ENCODE measurements at places on chromosomes 2 and 18.

DNA sequence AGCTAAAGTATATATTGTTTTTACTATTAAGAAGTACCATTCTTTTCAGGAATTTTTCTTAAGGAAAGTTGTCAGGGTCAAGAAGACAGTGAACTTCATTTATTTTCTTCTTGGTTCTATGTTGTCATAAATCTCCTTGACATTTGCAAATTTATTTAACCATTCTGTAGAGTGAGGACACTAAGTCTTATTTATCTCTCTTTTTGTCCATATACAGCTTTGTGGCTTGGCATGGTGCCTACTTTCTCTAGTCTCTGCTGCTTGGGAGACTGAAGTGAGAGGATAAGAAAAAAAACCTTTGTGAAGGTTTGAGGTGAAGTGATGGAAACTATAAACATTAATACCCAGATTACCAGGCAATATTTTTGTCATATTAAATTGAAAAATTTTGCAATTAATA, 1389.4 kb downstream of the SUCLG1 start:
- DNase-seq = no peak

GRCh38 chr18:49214706-49215105, 245.7 kb downstream of the DYM start:
- no peak for DNase-seq

DNA sequence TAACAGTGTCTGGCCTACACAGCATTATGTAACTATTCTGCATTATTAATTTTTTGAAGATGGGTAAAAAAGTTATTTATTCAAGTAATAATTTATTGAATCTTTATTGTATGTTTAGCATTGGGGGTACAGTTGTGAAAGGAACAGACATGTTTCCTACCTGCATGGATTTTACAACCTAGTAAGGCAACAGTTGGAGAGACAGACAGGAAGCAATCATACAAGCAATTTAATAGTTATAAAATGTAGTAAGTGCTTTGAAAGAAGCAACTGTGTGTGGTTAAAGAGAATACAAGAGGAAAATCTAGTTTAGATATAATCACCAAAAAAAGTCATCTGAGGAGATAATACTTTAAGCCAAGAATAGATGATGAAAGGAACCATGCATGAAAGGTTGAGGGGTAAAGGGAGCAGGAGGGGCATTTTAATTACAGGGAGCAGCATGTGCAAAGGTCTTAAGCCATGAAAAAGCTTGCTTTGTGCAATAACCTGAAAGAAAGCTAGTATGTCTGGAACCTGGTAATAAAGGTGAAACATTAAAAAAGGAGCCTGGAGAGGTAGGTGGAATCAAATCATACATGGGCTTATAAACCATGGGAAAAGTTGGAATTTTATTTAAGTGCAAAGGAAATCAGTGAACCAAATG, 140.8 kb downstream of the PIK3C3 start:
- DNase-seq = no peak

DNA sequence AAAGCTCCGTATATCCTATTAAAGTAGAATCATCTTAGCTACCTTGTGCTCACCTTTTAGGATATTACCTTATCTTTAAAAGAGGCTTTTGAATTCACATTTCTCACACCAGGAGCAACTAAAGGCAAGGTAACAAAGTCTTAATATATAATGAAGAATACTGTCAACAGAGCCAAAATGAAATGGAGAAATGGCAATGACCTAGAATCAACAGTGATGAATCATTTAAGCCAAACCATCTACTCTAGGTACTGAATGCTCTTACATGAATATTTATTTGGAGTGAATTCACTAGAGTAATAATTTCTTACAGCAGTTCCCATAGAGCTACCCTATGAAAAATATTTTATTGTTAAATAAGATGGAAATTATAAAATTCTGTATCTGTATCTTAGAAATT, 421.0 kb downstream of the RND3 start:
- no peak for DNase-seq

GRCh38 chr2:237701859-237702390, 74.5 kb downstream of the LRRFIP1 start:
- DNase-seq = no peak

DNA sequence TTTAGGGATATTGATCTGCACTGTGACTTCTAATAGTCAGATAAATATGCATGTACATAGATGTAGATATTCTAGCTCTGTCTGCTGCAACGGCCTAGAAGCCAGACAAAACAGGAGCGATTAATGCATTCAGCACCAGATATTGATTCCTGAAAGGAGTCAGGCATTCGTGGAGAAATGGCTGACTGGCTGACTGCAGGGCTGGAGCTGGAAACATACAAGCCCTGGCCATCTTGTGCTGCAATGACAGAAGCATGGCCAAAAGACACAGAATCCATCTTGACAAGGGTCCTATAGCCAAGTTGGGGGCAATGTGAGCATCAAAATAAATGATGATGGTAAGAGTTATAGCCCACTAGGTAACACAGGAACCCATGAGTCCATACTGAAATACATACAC, 231.5 kb upstream of the KLHL29 start:
- no peak for DNase-seq

DNA sequence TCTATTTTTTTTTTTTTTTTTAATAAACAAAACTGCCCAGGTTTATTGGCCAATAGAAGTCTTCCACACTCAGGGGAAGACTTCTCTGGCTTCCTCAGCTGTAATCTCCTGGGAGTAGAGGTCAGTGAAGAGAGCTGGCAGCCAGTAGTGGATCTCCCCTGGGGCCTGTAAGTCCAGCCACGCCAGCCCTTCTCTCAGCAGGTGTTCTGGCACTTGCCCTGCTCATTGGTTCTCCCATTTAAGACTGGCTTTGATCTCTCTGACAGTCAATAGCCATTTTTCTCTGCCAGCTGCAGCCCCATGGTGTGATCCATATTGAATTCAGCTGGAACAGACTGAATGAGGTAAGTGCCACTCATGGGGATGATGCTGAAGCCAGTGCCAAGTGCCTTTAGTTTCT, 170.6 kb upstream of the SPHKAP start:
- no peak for DNase-seq

DNA sequence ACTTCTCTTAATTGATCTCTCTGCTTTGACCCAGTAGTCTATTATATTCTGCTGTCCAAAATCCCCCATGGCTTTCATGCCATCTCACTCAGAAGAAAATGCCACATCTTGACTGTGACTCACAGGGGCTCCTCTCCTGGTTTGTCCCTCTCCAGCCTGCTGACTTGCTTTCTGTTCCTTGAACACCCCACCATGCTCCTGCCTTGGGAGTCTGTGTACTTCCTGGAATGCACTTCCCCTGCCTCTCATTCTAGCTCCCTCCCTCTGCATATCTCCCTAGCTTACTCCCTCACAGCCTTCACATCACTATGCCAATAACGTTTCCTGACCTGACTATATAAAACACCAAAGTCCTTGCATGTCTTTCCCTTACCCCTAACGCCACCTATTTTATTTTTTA, 167.2 kb downstream of the TRIB2 start:
- DNase-seq = no peak

DNA sequence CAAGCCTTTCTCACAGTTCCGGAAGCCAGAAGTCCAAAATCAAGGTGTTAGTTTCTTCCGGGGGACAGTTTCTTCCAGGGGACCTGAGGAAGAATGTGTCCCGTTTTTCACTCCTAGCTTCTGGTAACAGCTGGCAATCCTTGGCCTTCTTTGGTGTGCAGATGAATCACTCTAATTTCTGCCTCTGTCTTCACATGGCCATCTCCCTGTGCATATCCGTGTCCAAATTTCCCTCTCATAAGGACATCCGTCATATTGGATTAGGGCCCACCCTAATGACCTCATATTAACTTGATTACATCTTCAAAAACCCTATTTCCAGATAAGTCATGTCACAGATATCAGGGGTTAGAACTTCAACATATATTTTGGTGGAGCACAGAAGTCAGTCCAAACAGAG, 141.4 kb downstream of the ZEB2 start:
- no peak for DNase-seq

DNA sequence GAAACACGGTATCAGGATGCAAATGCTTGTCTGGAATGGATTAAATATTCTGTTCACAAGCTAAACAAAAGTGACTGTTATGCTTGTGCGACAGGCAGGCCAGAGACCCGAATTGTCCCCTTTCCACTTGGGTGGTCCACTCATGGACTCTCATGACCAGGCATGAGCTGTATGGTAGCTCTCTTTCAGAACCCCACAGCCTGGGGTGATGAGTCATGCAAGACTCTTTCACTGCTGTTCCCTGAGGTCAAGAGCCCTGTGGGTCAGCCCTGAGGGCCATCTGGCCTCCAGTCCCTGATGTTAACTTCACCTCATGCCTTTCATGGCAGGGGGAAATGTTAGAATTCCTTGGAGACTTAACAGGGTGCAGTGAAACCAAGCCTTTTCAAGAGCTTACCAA, 13.7 kb upstream of the SAP130 start:
- no peak for DNase-seq

GRCh38 chr2:17497718-17498117, 20.5 kb downstream of the RAD51AP2 start:
- DNase-seq = no peak

DNA sequence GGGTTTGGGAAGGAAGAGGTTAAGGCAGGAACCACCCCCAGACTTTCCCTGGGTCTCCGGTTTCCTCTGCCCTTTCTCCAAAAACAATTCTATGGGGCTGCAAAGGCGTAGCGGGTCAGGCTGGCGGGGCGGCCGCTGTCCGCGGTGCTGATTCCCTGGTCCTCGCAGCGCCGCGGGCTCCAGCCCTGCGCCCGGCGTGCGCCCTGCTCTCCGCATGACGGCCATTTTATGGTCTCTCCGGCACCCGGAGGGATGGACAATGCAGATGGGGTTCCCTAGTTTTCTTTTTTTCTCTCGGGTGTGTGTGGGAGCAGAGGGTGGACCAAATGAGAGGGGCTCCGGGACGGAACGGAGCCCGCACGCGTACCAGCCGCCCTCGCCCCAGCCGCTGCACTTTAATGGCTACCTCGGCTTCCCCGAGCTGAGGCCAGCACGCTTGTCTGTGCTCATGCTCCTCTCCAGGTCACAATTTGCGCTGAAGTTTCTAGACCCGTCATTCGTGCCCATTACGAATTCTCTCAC, 1.6 kb downstream of the ST8SIA3 start:
- no peak for DNase-seq

GRCh38 chr2:14902953-14903352, 270.4 kb downstream of the LRATD1 start:
- no peak for DNase-seq

- no peak for DNase-seq
Observed at GRCh38 chr2:217370391-217370790, 510.5 kb upstream of the TNP1 start.

DNA sequence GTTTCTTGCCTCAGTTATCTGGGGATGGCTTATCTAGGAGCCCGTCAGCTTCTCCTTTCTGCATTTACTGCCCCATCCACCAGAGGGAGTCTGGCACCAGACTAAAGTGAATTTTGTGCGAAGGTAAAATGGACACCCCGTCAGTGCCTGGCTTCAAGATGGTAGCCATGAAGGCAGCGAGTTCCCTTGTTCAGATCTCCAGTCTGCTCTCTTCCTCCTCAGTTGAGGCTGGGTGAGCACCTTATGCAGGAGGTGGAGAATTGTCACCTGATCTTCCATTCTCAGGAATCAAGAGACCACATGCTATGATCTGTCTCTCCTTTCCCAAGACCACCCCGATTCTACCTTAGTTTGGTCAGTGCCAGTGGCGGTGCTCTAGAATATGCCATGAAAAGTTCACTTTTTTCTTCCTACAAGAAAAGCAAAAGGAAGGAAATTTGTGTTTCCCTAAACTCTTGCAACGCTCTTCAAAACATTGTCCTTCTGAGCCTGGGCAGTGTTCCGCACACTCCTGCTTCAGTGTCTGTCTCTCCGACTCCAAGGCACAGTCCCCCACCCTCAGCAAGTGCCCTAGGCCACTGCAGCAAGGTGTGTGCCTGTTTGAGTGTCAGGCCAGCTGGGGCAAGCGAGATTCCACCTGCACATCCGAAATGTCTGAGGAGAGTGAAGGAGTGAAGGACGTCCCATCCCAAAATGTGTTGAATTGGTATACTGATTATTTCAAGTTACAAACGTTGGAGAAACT, 168.6 kb downstream of the SS18 start:
- DNase-seq = peak; percentile 43

All from CD4-positive, alpha-beta T cell treated with Interleukin-1 beta for 1 hour (primary cell).